ENCODE measurements at places on chromosomes 7 and 10. TPM values are rescaled to one million over a fixed set of nuclear protein-coding genes. Genes with fewer than 3 reads are reported as not detected.

The KLF14 gene
- not detected for total RNA-seq

The SRGN gene
- 2.3 TPM for total RNA-seq

The PPP1R3C gene
- 0.30 TPM for total RNA-seq

The ATOH7 gene
- total RNA-seq = not detected

The ZNF479 gene
- not detected for total RNA-seq

The VPS37D gene
- 1.3 TPM for total RNA-seq

The C10orf88 gene
- total RNA-seq = 13.6 TPM

The CPA1 gene
- not detected for total RNA-seq

The PAX4 gene
- not detected for total RNA-seq

The ACSM6 gene
- not detected for total RNA-seq

The C7orf25 gene
- 4.4 TPM for total RNA-seq

The CPA5 gene
- 0.42 TPM for total RNA-seq

The UPK3B gene
- total RNA-seq = 1.0 TPM

The HPSE2 gene
- total RNA-seq = not detected
